H9 (cell line): ENCODE measurements at places on chromosomes 7 and 10. TPM values are rescaled to one million over a fixed set of nuclear protein-coding genes. Genes with fewer than 3 reads are reported as not detected.
A peak's percentile ranks its signal among the peaks of the same experiment; 100 is the strongest.

DNA sequence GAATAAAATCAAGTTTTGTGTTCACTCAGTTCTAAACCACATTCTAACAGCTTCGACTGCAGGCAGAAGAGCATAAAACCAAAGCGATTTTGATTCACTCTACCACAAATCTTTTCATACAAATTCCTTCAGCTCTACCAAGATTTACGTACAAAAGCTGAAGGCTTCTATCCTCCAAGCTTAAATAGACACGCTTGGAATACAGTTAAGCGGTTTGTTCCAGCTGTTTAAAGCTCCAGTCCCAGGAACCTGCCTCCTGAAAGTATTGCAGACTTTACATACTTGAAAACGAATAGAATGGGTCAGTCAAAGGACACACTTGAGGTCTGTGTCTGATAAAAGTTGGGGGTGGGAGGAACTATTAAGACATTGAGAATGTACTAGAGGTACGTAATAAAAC lies 102.9 kb downstream of the MPP7 start:
- H3K4me3 ChIP-seq, result no peak overlapping the region
- no peaks in the 10 kb centered on the region for H3K4me1 ChIP-seq
- no peak overlapping the region for H3K27ac ChIP-seq
- no peaks in the 10 kb centered on the region for H3K36me3 ChIP-seq

GRCh38 chr7:91543646-91544045 lies 279.4 kb downstream of the FZD1 start:
- H3K27ac ChIP-seq, result no peak overlapping the region
- no peaks in the 10 kb centered on the region for H3K27me3 ChIP-seq
- H3K4me1 ChIP-seq, result no peaks in the 10 kb centered on the region
- no peak overlapping the region for H3K4me3 ChIP-seq
- no peak for DNase-seq
- no peaks in the 10 kb centered on the region for H3K36me3 ChIP-seq

DNA sequence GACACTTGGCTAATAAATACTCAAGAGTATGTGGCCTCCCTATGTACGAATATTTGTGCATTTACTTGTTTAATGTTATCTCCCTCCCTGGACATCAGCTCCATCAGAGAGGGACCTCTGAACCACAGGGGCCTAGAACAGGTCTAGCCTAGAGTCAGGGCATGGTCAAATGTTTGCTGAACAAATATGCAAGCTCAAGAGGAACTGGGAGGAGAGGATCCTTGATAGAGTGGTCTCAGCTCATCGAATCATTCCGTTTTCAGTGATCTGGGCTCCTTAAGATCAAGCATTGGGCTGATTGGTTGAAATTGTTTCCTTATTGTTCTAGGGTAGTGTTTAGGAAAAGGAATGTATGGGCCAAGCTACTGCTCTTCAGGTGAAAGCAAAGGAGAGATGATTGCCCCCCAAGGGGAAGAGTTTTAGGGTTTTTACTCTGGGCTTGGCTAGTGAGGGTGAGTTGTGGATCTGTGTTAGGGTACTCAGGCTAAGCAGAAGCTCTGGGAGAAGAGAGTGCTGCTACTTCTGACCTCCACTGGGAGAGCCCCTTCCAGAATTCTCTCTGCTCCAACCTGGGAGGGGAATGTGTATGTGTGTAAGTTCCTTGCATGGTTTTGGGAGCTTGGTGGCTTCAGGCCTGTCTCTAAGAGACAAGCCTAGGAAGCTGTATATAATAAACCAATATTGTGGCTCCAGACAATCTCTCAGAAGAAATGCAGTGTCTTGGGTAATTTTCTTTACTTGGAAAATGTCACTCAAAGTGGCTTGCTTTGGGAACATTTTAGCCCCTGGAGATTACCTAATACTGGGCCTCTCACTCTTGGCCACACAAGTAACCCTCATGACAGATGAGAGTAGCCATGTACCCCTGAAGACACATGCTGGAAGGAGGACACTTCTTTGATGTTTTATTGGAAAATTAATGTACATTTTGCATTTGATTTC lies 110.0 kb downstream of the EMX2 start:
- H3K4me3 ChIP-seq, result no peak overlapping the region
- no peak overlapping the region for H3K27ac ChIP-seq
- H3K36me3 ChIP-seq, result peaks cover 5% of the 10 kb centered on the region; the same call in 1 of the 2 replicates
- H3K4me1 ChIP-seq, result no peaks in the 10 kb centered on the region
- DNase-seq, result no peak

- no peaks in the 10 kb centered on the region for H3K27me3 ChIP-seq
- H3K27ac ChIP-seq, result no peak overlapping the region
- H3K36me3 ChIP-seq, result no peaks in the 10 kb centered on the region
- H3K4me1 ChIP-seq, result peaks cover 3% of the 10 kb centered on the region; the same call in 1 of the 2 replicates
- no peak for DNase-seq
Measured at GRCh38 chr10:60281792-60282353, 107.8 kb downstream of the ANK3 start.

- no peaks in the 10 kb centered on the region for H3K27me3 ChIP-seq
- H3K4me1 ChIP-seq, result no peaks in the 10 kb centered on the region
- DNase-seq, result peak; percentile 86
- H3K27ac ChIP-seq, result no peak overlapping the region
- H3K4me3 ChIP-seq, result no peak overlapping the region
Measured at GRCh38 chr10:79022565-79023230, 46.1 kb upstream of the ZMIZ1 start.

TCTN3 gene
- 37.0 and 37.3 TPM in 2 replicates for total RNA-seq

- H3K27ac ChIP-seq, result no peak overlapping the region
- no peak for DNase-seq
- no peaks in the 10 kb centered on the region for H3K36me3 ChIP-seq
- no peaks in the 10 kb centered on the region for H3K4me1 ChIP-seq
Measured at GRCh38 chr10:15141136-15142054, 27.1 kb downstream of the NMT2 start.

KLF14 gene
- total RNA-seq, result not detected in 2 replicates

ZNF783 gene
- total RNA-seq, result 13.5 and 13.6 TPM in 2 replicates

DNA sequence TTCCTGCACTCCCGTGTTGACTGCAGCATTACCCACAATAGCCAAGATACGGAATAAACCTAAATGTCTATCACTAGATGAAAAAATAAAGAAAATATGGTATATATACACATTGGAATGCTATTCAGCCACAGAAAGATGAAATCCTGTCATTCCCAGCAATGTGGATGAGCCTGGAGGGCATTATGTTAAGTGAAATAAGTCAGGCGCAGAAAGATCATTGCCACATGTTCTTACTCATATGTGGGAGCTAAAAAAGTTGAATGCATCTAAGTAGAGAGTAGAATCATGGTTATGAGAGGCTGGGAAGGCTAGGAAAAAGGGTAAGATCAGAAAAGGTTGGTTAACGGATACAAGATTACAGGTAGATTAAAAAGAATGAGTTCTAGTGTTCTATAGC lies 219.1 kb upstream of the MKI67 start:
- H3K27ac ChIP-seq, result no peak overlapping the region
- DNase-seq, result no peak

ACBD5 gene
- total RNA-seq, result 14.2 and 15.8 TPM in 2 replicates

DNA sequence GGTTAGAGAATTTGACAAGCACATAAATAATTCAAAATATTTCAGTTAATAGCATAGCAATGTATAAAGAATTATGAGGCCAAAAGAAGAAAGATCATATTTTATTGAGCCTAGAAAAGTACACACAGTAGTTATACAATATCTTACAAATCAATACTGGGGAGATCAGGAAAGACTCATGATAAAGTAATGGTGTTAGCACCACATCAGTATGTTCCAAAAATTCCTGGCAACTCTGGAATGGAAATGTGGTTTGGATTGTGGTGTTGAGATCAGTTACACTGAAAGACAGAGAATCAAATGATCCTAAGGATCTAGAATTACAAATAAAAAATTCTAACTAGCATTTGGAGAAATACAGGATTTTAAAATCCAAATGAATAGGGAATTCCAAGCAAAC lies 420.5 kb upstream of the CNTNAP2 start:
- no peaks in the 10 kb centered on the region for H3K36me3 ChIP-seq
- H3K4me1 ChIP-seq, result no peaks in the 10 kb centered on the region; the same call in 1 of the 2 replicates
- DNase-seq, result no peak
- H3K27ac ChIP-seq, result no peak overlapping the region
- H3K4me3 ChIP-seq, result no peak overlapping the region

DNA sequence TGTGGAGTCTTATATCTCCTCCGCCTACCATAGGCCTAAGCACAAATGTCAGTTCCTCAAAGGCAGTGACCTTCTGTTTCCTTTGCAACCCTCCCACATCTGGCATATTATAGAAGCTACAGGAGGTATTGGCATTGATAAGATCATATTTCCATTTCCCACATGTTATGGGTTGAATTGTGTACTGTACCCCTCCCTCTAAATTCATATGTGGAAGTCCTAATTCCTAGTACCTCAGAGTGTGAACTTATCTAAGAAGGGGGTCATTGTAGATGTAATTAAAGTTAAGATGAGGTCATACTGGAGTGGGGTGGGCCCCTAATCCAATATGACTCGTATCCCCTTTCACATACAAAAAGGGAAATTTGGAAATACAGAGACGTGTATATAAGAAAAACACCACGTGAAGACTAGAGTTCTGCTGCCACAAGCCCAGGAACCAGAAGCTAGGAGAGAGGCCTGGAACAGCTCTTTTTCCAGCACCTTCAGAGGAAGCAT lies 6.1 kb upstream of the LAMB4 start:
- H3K4me3 ChIP-seq, result no peak overlapping the region
- DNase-seq, result no peak
- no peak overlapping the region for H3K27ac ChIP-seq
- no peaks in the 10 kb centered on the region for H3K27me3 ChIP-seq
- no peaks in the 10 kb centered on the region for H3K36me3 ChIP-seq

SPOCK2 gene
- total RNA-seq, result 0.86 and 1.8 TPM in 2 replicates

LRIT1 gene
- total RNA-seq, result not detected in 2 replicates

GRCh38 chr7:32074787-32075585 lies 4.8 kb upstream of the PDE1C start:
- H3K36me3 ChIP-seq, result no peaks in the 10 kb centered on the region
- no peak overlapping the region for H3K4me3 ChIP-seq
- H3K4me1 ChIP-seq, result no peaks in the 10 kb centered on the region
- no peak for DNase-seq
- peaks cover 18% of the 10 kb centered on the region for H3K27me3 ChIP-seq

- H3K4me1 ChIP-seq, result peaks cover 5% of the 10 kb centered on the region; the same call in 1 of the 2 replicates
- peaks cover 7% of the 10 kb centered on the region; the same call in 1 of the 2 replicates for H3K27me3 ChIP-seq
Measured at GRCh38 chr7:150977382-150978125, 567 bp downstream of the KCNH2 start.

DNA sequence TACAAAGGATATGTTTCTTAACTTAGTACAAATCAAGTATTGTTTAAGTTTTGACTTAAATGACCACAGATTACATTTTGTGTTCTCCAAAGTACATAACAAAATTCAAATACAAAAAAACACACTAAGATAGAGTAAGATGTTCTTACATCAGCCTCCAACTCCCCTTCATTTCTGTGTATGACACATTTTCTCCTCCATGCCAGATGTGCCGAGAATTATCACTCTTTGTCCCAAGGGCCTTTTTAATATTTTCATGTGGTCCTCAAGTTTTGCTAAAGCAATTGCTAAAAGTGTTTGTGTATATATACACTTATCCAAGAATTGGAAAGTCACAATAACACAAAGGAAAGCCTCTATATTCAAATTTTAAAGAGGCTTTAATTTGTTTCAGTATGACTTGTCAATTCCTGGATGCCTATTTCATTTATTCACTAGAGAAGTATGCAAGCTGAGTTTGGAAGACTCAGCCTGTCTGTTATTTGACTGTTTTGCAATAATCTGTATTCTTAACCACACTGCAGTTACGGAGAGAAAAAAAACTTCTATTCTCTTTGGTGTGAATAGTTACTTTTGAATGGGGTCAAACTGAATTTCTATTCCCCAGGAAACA lies 586.4 kb upstream of the SEMA3D start:
- H3K4me3 ChIP-seq, result no peak overlapping the region
- no peaks in the 10 kb centered on the region for H3K4me1 ChIP-seq
- H3K36me3 ChIP-seq, result no peaks in the 10 kb centered on the region
- no peaks in the 10 kb centered on the region for H3K27me3 ChIP-seq
- no peak for DNase-seq

- H3K27ac ChIP-seq, result no peak overlapping the region
- no peak overlapping the region for H3K4me3 ChIP-seq
- H3K36me3 ChIP-seq, result no peaks in the 10 kb centered on the region; the same call in 2 of the 3 replicates
- H3K4me1 ChIP-seq, result peaks cover 3% of the 10 kb centered on the region; the same call in 1 of the 2 replicates
- no peak for DNase-seq
- no peaks in the 10 kb centered on the region for H3K27me3 ChIP-seq
Measured at GRCh38 chr10:69715156-69715898, 85.3 kb downstream of the FAM241B start.

- H3K36me3 ChIP-seq, result peaks cover 2% of the 10 kb centered on the region; the same call in 1 of the 3 replicates
- no peak overlapping the region for H3K27ac ChIP-seq
- DNase-seq, result no peak
- H3K27me3 ChIP-seq, result no peaks in the 10 kb centered on the region
Measured at GRCh38 chr10:131621784-131622624, 278.8 kb upstream of the PPP2R2D start.

GRCh38 chr7:144817001-144817400 lies 18.9 kb downstream of the TPK1 start:
- no peaks in the 10 kb centered on the region for H3K36me3 ChIP-seq
- H3K27ac ChIP-seq, result no peak overlapping the region
- no peak for DNase-seq
- H3K4me1 ChIP-seq, result no peaks in the 10 kb centered on the region

- no peak overlapping the region for H3K4me3 ChIP-seq
- no peaks in the 10 kb centered on the region for H3K36me3 ChIP-seq
- no peak overlapping the region for H3K27ac ChIP-seq
Measured at GRCh38 chr7:78148166-78148894, 349.8 kb downstream of the PHTF2 start.

DNA sequence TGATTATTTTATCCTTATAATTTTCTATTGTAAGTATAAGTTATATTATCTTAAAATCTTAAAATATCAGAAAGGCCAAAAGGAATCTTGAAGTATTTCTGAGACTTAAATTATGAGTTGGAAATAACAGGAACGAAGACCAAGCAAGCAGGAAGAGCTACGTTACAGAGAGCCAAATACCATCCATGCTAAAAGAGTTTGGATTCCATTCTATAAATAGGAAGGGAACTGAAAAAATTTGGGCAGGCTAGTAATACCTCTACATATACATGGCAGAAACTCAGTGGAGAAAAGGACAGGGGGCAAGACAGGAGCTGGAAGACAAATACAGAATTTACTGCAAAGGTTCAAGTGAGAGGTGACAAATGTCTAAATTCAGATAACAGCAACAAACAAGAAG lies 16.7 kb downstream of the ITGB1 start:
- H3K4me1 ChIP-seq, result peaks cover 20% of the 10 kb centered on the region; the same call in 1 of the 2 replicates
- no peak overlapping the region for H3K27ac ChIP-seq
- H3K4me3 ChIP-seq, result no peak overlapping the region
- H3K36me3 ChIP-seq, result no peaks in the 10 kb centered on the region
- no peak for DNase-seq
- no peaks in the 10 kb centered on the region for H3K27me3 ChIP-seq

- H3K27me3 ChIP-seq, result no peaks in the 10 kb centered on the region
- no peaks in the 10 kb centered on the region for H3K36me3 ChIP-seq
- DNase-seq, result no peak
- H3K27ac ChIP-seq, result no peak overlapping the region
Measured at GRCh38 chr7:114530057-114530611, 115.5 kb downstream of the FOXP2 start.

DNA sequence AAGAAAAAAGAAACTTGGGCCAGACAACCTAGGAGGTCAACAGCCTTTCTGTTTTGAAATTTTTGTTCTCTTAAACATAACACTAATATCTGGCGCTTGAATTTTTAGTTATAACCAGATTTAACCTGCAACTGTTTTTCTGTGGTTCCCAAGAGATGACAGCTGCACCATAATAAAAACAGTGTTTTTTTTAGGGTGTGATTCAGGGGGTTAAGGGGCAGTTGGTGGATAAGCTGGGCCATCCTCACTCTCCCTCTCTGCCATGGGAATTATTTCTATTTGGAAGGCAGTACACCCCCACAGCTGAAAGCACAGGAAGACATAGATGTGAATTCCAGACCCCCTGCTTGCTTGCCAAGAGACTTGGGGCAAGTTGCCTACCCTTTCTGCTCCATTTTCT lies 20.1 kb upstream of the TM9SF3 start:
- H3K27ac ChIP-seq, result no peak overlapping the region
- no peak for DNase-seq
- H3K4me1 ChIP-seq, result no peaks in the 10 kb centered on the region
- no peaks in the 10 kb centered on the region for H3K27me3 ChIP-seq
- H3K4me3 ChIP-seq, result no peak overlapping the region
- H3K36me3 ChIP-seq, result no peaks in the 10 kb centered on the region
